ENCODE measurements at places on chromosomes 3 and 15.

DNA sequence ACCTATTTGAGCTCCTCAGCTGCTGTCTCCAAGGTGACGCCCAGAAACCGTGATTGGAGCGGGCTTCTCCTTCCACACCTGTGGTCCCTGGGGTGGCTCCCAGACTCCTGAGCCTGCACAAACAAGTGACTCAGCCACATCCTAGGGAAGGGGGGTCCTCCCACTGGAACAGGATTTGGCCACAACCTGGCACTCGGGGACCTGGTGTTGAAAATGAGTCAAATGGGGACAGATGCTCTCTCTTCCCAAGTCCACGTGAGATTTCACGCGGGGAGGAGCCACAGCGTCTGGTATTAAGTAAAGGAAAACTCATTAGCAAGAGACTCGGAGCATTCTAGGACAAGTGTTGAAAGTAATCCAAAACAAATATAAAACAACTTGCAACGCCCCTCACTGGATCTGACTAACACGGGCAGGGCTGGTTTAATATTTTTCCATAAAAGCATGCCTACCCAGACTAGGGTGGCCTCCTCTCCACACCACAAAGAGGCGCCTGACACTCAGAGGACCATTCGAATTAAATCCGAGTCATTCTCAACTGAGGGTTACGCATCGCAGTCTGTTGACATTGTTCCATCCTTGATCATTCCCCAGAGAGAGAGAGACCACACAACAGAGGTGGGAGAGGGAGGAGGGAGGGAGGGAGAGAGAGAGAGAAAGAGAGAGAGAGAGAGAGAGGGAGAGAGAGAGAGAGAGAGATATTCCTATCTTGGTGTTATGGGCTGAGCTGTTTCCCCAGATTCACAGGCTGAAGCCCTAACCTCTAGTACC, 74.4 kb downstream of the MGLL start:
- no peak for DNase-seq

GRCh38 chr15:83871808-83872559, 218.1 kb downstream of the ADAMTSL3 start:
- DNase-seq, result no peak

DNA sequence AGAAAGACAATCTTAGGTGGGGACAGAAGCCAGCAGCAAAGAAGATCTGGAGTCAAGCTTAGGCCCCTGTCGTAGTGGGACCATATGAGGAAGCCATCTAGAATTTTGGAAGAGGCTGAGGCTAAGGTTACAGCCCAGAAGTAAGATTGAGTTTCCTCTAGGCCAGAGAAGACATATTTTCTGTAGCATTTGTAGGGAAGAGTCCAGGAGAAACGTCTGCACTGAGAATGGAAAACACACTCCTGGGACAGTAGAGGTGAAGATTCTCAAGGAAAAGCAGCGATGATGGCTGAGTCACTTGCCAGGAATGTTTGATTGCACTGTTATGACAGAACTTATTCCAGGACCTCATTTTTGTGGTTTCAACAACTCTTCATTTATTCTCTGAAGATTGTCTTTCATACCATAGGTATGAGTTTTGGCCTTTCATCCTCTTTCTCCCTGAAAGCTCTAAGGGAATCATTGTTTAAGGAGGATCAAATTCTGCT, 107.2 kb downstream of the GTPBP8 start:
- DNase-seq, result no peak

DNA sequence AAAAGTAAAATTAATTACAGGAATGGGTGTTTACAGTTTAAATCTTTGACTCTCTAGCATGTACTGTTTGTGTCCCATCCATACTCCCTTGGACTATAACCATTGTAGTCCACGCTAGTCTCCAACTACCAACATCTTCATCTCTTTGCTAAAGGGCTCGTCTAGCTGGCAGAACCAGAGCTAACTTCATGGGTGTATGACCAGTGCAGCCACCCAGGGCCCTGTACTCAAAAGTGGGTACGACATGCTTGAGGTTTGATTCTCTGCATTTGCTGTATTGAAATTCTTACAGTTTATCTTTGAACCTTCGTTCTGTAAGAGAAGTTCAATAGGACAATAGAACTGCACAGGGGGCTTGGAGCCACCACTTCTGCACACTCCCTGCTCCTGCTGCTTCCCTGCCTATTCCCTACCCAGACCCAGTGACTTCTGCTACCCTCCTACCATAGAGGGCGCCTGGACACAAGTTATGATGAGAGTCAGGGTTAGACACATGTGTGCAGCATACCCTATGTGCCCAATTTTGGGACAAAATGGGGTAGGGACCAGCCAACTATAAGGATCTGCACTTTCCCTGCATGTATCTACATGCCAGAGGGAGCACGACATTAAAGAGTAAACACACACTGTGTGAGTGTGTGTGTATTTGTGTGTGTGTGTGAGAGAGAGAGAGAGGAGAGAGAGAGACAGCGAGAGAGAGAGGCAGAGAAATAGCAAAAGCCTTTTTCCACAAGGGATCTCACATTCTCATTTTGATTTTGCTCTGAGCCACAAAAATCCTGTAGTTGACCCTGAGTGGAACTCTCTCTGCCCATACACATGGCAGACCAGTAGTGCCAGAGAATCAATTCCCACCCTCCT, 59.0 kb upstream of the NECTIN3 start:
- no peak for DNase-seq

GRCh38 chr3:180116203-180116602, 79.5 kb upstream of the PEX5L start:
- no peak for DNase-seq

DNA sequence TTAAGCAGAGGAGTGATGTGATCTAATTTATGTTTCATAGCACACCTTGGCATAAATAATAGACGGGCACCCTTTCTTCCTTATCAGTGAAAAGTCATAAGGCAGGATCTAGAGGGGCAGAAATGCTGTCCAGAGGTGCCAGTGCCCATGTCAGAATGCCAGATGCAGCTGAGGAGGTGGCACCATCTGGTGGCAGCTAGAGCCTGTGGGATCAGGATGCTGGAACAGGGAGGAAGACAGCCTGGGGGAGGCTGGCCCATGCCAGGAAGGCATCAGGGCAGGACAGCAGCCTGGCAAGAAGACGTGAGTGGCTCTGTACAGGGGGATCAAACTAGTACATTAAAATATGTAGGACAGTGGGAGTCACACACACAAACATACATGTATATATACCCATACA, 16.5 kb downstream of the MYH15 start:
- DNase-seq, result peak; percentile 24

- DNase-seq, result peak; percentile 11
These were observed 51.0 kb downstream of the ALCAM start for GRCh38 chr3:105417525-105418289.

DNA sequence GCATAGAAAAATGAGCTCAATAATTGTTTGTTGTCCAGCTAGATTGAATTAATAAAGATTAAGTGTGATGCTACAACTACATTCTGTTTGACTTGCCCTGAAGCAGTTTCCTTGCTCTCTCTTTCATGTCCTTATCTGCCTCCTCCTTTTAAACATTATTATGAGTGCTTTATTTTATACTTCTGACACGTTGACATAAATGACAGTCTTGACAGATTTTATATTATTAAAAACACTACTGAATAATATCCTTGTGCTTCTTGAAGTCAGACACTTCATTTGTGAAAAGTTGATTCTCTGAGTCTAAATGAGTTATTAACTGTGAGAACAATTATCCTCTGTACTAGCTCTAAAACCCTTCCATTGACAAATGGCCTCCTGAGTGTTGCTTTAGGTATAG, 58.2 kb downstream of the PLCL2 start:
- DNase-seq, result no peak

GRCh38 chr3:65996589-65996988, 42.1 kb downstream of the MAGI1 start:
- no peak for DNase-seq

DNA sequence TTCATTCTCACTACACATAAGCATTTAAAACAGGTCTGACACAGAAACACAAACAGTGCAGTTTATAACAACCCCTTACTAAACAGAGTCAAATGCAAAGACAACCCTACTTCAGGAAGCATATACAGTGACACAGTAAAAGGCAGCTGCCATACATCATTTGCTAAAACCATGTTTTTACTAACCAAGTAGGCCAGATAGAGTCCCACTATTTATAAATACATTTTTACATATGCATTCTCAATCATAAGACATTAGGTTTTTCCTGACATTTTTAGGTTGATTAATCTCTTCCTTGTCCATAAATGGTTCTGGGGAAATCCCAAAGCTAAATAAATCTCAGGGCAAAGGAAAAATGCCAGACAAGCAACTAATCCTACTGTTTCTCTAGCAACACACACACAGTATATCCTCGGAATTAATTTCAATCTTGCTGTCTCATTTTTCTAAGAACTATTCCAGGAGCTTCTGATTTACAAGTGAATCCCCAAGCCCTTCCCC, 39.0 kb downstream of the CHAC1 start:
- DNase-seq, result no peak

- no peak for DNase-seq
These were observed 74.3 kb downstream of the IGF1R start for GRCh38 chr15:98722645-98723044.

GRCh38 chr3:60948488-60948887, 302.8 kb downstream of the FHIT start:
- no peak for DNase-seq

DNA sequence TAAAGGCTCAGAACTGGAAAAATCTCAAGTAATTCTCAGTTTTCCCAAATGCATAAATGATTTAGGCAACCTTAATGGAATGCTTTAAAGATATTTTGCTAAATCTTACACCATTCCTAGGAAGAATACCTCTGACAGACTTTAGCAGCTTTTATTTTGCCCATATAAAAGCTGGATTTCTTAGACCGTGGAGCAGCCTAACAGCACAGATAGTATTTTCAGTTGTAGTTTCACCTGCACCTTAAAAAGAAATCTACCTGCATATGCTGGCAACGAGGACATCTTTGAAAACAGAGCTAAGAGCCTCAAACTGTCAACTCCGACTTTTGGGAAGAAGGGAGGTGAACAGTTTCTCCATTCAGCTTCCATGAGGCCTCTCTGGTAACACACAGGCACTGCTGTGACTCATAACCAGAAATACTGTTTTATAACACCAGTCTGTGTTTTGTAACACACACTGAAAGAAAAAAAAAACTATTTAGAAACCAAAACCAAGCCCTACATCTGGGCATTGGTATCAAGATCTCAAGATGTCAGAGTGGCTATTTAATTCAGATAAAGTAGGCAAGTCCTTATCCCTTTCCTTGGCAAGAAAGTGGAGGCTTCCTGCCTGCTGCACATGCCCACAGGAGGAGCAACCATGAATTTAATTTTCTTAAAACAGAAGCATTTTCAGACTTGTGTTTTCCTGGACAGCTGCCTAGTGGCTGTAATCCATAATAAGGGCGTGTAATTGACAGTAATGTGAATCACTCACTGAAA, 181.5 kb upstream of the ICE2 start:
- DNase-seq, result no peak

DNA sequence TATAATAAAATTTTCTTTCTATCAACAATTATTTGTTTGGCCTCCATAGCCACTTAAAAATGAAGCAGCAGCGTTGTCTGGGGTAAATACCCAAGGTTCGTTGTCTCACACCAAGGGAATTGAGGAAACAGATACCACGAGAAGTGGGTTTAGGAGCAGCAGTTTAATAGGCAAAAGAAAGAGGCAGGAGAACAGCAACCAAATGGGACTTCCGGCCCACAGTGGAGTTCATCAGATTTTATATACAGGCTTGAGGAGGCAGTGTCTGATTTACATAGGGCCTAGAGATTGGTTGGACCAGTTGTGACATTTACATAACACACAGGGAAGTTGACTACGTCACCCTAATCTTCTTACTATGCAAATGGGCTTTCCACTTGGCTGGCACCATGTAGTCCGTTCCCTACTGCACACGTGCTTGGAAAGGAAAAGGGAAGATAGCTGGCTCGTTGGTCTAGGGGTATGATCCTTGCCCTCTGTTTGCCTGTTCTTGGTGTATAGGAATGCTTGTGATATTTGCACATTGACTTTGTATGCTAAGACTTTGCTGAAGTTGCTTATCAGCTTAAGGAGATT, 61.5 kb upstream of the SETMAR start:
- DNase-seq, result peak; percentile 6

DNA sequence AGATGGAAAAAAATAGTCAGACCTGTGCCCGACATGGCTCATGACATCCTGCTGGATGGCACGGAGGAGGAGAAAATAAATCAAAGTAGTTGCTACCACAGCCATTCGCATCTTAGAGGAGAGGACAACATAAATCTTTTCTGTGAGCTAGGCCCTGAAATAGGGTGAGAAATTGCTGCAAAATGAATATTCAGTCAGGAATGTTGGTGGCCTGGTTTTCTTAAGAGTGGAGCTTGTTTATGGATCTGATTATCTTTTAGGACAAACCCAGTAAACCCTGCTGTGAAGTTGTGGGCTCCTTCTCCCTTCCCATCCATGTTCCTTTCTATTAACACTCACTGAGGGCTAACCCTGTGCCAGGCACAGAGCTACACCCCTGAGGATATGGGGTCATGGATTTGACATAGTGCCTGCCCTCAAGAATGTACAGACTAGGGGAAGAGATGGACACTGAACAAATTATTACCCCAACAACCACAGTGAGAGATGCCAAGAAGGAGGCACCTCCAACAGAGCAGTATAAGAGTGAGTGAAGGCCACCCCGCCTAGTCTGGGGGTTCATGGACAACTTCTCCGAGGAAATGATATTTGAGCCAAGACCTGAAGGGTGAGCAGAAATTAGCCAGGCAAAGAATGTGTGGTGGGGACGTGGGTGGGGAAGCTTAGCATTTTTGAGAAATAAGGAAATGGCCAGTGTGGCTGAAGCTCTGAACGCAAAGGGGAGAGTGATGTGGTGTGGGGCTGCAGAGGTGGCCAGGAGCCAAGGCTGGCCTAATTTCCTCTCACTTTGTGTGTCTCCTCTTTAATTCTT, 68.9 kb upstream of the ARL8B start:
- peak; percentile 35 for DNase-seq

GRCh38 chr3:181329024-181329423, 339.5 kb upstream of the DNAJC19 start:
- no peak for DNase-seq

- no peak for DNase-seq
These were observed 20.3 kb upstream of the IL16 start for GRCh38 chr15:81176291-81176893.

- no peak for DNase-seq
These were observed 13.0 kb upstream of the IQGAP1 start for GRCh38 chr15:90375071-90375470.

DNA sequence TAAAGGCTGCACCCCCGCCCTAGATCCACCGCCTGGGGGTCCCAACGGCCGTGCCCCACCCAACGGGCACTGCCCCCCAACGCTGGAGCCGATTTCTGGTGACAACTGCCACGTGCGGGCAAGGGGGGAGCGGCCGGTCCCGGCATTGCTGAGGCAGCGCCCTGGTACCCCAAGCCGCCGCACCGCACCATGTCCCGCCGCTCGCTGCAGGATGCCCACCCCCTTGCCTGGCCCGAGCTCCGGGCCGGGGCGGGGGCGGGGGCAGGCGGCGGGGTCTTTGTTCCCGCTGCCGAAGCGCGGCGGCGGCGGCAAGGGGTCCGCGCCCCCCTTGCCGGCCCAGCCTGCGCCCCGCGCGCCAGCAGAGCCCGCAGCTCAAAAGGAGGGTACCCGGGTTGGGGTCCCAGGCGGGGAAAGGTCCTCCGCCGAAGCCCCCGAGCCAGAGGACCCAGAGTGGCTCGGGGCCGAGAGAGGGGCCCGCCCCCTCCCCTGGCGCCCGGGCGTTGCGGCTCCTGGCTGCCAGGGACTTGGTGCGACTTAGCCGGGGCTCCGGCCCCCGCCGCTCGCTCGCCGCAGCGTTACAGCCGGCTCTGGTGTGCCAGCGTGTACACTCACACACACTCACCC, 678 bp downstream of the SEMA7A start:
- DNase-seq, result no peak

Data from KBM-7 (cell line).